T follicular helper cell (primary cell): ENCODE measurements at places on chromosomes 2 and 18.

GRCh38 chr2:201490291-201490690 is 38.8 kb downstream of the STRADB start:
- DNase-seq, result no peak

GRCh38 chr2:185970148-185970852 is 231.7 kb downstream of the FSIP2 start:
- DNase-seq, result no peak

GRCh38 chr2:197184959-197185586 is 125.5 kb downstream of the ANKRD44 start:
- DNase-seq, result no peak

DNA sequence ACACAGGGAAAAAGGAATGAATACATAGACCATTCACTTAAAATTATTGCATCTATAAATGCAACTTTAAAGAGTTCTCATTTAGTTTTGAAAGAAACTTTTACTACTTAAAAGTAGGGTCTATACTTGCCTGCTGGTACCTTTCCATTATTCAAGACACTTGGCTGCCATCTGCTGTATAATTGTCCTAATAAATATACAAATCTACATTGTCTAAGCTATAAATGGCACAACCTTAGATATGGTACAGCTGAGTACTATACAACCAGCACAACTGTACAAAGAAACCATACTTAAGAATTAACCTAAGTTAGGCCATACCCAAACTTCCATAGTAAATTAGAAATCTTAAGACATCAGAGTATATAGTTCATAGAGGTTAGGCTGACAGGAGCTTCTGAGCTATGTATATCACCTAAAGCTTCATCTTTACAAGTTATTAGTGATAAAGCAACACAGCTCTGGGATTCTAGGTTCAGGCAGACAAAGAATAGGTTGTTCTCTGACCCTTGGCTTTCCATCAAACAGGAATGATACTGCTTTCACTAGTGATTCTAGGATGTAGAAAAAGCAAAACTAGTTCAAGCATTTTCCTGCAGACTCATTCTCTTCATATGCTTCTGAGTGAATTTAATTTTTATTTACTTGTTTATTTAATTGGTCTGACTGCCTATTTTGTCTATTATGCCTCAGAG is 22.1 kb downstream of the EXOC6B start:
- DNase-seq, result no peak

GRCh38 chr2:69422198-69422597 is 15.0 kb downstream of the NFU1 start:
- DNase-seq, result no peak

DNA sequence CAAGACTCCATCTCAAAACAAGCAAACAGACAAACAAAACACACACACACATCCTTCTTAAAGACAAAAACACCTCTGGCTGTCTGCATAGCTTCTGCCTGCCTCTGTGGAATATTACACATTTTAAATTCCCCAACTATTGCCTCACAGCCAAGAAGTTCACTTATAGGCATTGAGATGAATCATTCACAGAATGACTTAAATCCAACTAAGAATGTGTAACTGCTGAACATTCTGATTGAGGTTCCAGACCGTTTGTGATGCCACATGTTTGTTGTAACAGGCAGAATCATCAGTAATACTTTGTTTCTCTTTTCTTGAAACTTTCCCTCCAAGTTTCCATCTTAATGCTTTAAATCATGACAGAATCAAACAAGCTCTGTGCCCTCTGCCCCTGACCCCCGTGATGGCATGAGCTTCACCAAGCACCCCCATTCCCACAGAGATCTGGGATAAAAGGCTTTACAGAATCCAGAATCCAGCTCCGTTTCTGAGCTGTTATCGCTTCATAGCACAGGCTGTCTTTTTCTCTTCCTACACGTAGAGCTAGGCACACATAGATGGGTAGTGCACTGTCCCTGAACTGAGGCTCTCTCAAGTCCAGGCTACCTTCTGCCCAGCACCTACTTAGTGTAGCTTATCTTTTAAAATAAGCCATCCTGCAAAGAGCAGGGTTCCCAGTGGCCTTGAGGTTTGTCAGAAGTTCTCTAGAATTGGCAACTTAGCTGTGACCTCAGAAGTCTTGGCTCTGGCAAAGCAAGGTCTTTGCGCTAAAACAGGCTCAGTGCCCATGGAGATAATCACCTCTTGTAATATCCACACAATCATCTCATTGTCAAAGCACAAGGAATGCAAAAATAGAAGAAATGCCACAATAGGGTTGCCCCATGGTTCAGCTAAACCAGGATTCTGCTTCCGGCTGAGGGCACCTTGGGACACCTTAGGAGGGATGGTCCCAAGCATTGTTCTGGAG is 32.9 kb downstream of the EPAS1 start:
- DNase-seq, result no peak

DNA sequence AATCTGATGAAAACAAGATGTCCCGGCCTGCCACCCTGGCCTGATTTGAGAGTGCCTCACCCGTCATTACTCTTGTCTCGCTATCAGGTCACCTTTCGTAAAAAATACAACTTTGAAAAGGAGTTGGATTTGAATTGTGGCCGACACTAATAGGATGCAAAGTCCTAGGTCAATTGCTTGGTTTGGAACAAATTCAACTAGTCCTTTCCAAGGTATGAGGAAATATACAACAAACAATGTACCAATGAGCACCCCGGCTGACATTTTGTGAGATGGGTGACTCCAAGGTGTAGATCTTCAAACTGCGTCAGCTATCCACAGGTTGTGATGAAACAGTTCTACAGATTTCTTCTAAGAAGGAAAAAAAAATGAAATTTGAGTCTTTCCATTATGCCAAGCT is 77.8 kb downstream of the BCL2 start:
- DNase-seq, result no peak

- no peak for DNase-seq
Measured at GRCh38 chr2:11296401-11296800, 48.0 kb downstream of the ROCK2 start.

GRCh38 chr18:45687621-45688020 is 36.4 kb upstream of the SLC14A1 start:
- DNase-seq, result no peak

DNA sequence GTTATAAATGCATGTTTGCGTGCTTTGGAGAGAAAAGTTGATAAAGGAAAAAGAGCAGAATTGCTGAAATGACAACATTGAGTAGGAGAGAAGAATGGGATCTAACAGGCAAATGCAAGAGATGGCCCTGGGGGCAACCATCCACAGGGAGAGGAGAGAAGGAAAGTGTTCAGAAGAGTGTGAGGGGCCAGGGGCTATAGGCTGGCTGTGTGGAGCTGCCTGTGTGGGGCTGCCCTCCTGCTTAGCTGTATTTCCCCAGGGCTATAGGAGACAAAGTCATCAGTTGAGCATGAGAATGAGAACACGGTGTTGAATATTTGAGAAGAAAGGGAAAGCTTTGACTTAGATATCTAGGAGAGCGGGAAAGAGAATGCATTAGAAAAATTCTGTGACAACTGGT is 572.0 kb downstream of the SOX11 start:
- no peak for DNase-seq

DNA sequence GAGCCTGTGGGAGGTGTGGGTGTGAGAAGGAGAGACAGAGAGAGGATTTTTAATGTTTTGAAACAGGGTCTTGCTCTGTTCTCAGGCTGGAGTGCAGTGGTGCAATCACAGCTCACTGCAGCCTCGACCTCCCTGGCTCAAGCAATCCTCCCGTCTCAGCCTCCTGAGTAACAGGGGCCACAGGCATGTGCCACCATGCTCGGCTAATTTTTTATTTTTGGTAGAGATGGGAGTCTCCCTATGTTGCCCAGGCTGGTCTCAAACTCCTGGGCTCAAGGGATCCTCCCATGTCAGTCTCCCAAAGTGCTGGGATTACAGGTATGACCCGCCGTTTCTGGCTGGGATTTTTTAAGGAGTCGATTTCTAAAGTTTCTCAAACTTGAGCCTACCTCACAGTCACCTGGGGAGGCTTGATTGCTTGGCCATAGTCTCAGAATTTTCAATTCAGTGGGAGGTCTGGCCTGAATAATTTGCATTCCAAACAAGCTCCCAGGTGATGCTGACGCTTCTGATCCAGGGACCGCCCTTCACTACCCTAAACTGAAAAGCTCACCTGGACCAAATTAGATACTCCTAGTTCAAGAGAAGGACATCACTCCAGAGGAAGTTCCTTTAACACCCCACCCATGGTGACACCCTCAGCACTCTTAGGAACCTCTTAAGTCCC is 70.8 kb upstream of the SLC1A4 start:
- DNase-seq, result no peak

DNA sequence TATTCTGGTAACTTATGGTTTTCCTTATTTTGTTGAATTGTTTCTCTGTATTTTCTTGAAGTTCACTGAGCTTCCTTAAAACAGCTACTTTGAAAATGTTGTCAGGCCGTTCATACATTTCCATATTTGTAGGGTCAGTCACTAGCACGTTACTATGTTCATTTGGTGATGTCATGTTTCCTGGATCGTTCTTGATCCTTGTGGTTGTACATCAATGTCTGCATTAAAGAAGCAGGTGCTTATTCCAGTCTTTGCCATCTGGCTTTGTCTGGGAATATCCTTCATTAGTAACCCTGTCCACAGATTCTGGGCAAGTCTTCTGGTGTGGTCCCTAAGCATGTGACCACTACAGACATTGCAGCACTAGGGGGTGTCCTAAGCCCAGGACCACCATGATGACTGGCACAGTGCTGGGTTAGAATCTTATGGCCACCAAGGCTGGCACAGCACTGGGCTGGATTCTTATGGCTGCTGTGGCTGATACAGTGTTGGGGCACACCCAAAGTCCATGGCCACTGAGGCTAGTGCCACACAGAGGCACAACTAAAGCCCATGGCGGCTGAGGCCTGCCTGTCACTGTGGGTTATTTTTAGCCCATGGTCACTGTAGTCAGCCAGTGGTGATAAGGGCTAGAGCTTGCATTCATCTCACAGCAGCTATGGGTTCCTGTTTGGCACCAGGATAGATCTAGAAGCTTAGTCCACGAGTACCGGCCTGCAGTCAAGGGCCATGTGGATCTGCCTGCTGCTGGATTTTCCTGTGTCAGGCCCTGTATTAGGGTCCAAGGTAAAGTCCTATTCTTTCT is 13.2 kb downstream of the VWA3B start:
- no peak for DNase-seq

GRCh38 chr18:27808683-27809082 is 368.2 kb downstream of the CDH2 start:
- no peak for DNase-seq

- no peak for DNase-seq
Measured at GRCh38 chr2:220469201-220469600, 841.8 kb downstream of the SLC4A3 start.

DNA sequence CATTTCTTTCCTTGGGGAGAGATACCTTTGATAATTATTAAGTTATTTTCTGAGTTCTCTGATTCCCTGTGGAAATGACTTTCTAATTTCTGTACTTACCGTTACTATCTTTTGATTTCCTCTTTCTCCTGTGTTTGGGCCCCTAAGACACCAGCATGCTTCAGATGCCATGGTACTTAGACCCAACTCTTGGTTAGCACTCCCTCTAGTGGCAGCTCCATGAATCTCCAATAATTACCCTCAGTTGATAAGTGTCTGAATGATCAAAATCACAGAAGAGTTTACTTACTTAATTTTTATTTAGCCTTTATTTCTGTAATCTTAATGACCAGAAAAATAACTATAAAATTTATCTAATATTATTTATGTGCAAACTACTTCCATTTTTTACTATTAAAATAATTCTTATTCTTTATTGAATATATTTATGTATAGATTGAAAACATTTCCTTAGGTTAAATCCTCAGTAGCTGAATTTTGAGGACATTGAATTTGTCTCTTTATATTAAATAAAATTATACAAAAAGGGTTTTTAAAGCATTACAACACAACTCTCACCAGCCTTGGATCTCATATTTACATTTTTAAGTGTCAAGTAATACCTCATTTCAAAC is 300.4 kb downstream of the KCNS3 start:
- DNase-seq, result no peak

DNA sequence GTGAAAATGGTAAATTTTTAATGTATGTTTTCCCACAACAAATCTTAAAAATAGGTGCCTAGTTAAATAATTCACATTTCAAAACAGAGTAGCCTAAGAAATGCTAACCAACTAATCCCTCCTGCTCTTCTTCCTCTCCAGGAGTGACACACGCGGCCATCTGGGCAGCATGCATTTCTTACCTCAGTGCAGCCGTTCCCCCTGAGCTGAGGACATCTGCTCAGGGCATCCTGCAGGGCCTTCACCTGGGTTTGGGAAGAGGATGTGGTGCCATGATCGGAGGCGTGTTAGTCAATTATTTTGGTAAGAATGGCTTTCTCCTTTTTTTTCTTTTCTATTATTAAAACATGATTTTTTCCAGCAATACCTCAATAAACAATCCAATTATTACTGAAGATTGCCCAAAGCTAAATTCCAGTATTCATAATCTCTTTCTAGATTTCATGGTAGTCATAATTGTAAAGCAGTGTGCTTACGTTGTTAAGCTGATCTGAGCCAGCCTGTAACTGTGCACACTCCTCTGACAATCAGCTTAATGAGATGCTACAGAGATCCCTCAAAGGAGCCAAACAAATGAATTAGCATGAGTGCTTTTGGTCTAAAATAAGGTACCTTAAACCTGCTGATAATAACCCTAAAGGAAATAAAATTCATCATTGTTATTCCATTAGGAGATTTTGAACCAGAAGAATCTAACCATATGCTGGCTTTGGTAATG is 45.8 kb downstream of the NEMP2 start:
- no peak for DNase-seq

DNA sequence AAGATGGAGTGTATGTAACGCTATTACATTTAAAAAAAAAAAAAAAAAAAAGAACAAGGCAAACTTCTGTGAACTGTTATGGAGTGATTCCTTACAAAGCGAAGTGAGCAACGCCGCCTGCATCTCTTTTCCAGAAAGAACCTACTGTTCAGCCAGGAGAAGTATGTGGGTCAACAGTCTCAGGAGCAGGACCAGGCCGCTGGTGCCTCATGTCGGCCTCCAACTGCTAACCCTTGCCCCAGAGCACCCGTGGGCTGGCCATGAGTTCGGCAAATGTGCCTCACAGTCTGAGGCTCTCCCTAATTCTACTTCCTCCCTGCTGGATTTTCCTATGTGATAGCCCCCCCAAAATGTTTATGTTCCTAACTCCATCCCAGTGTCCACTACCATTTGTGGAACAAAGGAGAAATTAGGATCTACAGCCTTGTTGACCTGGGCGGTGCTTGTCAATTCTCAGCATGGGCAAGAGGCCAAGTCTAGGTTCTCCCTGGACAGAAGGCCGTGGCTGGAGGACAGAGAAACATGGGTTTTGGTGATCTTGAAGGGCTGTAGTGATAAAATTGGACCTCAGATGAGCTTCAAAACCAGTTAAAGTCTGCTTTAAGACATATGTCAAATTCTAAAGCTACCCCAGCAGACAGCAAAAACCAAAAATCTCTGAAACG is 15.9 kb downstream of the FAM168B start:
- no peak for DNase-seq
